ENCODE measurements at places on chromosomes 7 and 10. TPM values are rescaled to one million over a fixed set of nuclear protein-coding genes. Genes with fewer than 3 reads are reported as not detected.

DNA sequence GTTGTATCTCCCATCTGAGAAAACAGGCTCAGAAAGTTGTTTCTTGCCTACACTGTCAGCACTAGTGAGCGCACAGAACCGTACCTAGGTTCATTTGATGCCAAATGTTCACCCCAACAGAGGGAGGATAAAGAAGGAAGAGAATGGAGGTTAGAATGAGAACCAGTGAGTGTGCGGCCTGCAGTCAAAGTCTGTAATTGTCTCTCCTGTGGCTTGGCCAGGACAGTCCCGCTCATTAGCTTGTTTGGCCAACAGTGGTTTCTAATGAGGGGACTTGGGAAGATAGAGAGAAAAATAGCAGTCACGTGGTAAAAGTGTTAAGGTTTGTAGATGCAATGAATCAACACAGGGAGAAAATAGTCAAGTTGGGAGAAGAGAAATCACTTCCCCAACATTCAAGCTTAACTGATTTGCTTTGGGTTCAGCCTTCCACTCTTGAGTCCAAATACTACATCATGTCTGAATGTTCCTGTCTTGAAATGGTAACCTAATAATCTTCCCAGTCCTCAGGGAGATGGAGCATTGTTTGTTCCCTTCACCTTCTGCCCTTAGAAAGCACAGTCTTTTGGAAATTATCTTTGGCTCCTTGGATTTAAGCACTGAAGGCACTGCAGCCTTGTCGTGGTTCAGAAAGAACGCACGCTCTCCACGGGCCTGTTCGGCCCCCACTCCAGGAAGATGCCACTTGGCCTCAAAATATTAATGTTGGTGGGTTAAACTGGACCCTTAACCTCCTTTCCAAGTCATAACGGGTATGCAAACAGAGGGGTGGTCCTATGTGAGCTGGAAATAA, 360.4 kb upstream of the ZNF32 start:
- DNase-seq, result no peak

- DNase-seq, result no peak
Measured at GRCh38 chr10:115856580-115856979, 416.4 kb downstream of the GFRA1 start.

DNA sequence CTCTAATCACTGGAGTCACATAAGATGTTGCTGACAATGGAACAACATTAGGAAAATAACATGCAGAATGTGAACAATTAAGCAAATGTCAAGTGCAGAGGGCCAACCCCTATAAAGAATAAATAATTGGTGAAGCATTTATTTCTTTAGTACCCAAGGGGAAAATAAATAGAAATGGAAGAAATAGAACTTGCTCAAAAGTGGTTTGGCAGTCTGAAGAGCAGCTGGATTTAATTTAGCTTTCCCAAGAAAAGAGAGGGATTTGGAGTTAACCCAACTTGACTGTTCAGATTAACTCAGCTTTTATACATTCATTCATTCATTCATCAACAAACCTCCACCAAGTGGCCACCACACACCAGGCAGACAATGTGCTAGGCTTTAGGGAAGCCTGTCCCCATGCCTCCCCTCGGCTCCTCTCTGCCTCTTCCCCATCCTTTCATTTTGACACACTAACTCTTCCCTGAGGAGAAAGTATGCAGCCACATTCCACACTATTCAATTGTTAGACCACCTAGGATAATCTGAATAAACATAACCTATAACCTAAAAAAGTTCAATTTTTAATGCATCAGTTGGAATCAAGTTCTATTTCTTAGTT, 295.5 kb downstream of the AHR start:
- no peak for DNase-seq

GRCh38 chr10:120521880-120522279, 64.9 kb downstream of the PLPP4 start:
- no peak for DNase-seq

DNA sequence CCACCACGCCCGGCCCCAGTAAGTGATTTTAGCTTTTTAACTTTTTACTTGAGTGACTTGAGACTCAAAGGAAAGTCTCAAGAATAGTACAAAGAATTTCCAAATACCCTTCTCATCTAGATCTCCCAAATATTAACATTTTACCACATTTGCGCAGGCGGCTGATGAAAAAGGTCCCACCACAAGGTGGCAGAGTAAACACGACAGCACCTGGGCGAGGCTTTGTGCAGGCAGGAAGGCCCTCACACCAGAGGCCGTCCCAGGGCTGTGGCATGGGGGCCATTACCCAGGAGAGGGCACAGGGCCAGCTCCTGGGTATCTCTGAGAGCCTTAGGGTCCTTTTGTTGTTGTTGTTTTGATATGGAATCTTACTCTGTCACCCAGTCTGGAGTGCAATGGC, 50.0 kb upstream of the WIPI2 start:
- no peak for DNase-seq

DNA sequence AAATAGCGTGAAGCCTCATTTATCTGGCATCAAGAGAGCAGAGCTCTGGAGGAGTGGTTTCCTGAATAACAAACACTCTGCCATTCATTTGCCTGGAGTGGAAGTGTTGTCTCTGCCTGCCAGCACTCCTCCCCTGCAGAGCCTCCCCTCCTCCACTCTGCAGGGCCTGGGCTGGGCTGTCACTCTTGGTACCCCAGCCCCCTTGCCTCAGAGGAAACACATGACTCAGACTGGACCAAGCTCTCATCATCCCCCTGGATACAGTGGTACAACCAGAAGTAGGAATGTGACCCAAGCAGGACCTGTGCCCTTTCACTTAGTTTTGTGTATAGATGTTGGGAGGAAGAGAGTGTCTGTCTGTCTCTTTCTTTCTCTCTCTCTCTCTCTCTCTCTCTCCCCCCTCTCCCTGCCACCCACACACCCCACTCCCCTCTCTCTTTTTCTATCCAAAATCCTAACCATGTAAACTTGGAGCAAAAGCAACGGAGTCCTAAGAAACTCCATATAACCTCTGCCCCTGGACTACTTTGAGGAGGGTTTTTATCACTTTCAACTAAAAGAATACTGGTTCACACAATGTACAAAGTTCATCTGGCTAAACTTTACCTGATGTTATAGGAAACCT, 43.9 kb downstream of the DOCK4 start:
- DNase-seq, result no peak

GRCh38 chr7:8612584-8612983, 179.2 kb downstream of the NXPH1 start:
- DNase-seq, result no peak

DNA sequence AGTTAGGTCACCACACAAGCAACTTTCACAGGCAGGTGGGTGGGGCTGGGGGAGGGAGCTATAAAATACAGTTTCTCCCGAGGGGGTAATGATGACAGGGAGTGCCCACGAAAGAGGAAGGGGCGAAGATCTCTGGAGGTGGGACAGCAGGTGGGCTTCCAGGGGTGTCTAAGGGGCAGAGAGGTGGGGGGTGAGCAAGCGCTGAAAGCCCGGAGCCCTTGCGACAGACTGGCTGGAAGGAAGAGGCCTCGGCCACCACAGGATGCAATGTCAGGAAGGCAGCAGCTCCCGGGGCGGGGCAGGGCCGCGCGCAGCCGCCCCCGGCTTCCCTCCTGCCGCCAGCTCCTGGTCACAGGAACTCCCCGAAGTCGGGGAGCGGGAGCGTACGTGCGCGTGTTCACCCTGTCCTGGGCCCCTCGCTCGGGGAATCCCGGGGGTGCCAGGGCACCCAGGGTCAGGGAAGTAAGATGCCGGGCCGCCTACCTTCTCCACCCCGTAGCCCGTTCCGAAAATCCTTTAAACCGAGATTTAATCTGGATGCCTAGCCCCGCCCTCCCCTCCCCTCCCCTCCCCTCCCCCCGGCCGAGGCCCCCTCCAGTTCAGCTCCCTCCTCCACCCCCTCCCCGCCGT, 105.2 kb upstream of the PPIF start:
- no peak for DNase-seq

SLC26A5 gene
- not detected for total RNA-seq

- no peak for DNase-seq
Measured at GRCh38 chr7:69685293-69685631, 87.0 kb downstream of the AUTS2 start.

NCAPG2 gene
- total RNA-seq, result 19.7 TPM

ACHE gene
- total RNA-seq, result 0.32 TPM

CCL24 gene
- total RNA-seq, result not detected

RPEL1 gene
- total RNA-seq, result not detected

DNA sequence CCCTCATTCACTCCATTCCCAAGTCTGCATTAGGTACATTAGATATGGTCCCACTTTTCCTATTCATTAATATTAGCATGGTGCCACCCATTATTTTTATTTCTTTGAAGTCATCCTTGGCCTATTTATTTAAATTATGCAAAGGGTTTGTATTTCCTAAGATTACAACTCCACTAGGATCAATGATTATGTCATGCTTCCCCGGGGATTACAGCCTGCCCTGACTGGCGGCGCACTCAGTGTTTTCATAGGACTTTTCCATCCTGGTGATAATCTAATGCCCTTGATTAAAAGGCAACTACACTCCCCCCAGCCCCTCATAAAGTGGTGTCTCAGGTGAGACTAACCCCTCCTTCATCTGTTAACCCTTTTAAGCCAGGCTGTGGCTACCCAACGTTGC, 187.2 kb downstream of the POU6F2 start:
- no peak for DNase-seq

SORCS3 gene
- total RNA-seq, result not detected

DNA sequence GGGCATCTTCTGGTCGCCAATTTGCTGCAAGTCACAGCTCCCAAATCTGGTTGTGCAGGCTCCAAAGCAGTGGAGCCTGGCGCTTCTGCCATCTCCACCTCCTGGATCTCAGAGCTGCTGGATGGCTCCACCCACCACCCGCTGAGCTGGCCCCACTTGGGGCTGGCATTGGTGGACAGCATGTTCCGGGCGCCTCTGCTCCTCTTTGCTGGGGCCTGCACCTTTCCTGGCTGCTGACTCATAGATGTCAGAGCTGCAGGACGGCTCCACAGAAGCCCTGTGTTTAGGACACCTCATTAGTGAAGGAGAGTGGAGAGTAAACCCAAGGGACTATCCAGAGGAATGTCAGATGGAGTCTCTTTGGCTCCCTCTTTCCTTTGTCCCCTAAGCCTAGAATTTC, 27.4 kb downstream of the MAPK8 start:
- DNase-seq, result no peak

- no peak for DNase-seq
Measured at GRCh38 chr7:18815261-18815960, 302.0 kb downstream of the TWIST1 start.

DNA sequence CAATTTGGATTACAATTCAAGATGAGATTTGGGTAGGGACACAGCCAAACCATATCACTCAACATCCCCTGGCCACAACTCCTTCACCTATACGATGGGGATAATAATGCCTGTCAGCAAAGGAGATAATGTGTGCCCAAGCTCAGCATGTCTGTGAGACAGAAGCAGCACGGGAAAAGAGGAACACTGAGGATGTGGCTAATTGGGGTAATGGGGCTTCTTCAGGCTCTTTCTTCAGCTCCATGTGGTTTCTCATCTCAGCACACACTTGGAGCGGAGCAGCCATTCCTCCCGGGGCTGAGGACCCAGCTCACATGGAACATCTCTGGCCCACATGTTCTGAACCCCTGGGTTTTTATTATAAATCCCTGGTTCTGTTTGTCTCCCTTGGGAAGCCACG, 136.0 kb upstream of the NAMPT start:
- DNase-seq, result no peak

- peak; percentile 57 for DNase-seq
Measured at GRCh38 chr7:37352974-37353948, 95.4 kb downstream of the ELMO1 start.

GIMAP2 gene
- total RNA-seq, result 22.7 TPM

TRUB1 gene
- total RNA-seq, result 26.7 TPM

GHRHR gene
- not detected for total RNA-seq

- DNase-seq, result no peak
Measured at GRCh38 chr7:101969997-101970585, 152.7 kb downstream of the CUX1 start.

GRCh38 chr7:133344275-133344674, 91.4 kb downstream of the EXOC4 start:
- no peak for DNase-seq

DNA sequence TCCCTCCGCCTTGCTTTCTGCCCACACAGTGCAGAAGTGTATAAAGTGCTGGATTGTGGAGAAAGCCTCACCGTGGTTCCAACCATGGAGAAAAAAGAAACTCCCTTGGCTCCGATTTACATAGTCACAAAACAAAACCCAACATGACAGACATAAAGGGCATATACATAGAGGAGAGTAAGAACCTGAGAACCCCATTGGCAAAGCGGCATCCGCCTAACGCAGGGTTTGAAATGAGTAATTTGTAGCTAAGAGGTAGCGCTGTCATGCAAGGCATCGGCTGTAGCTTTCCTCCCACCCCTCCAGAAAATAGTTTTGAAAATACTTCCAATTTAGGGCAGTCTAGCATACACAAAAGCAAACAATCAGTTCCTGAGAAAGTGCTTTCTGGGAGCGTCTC, 126.0 kb upstream of the NRBF2 start:
- DNase-seq, result no peak

GRCh38 chr10:79357180-79357579, 9.9 kb downstream of the PPIF start:
- no peak for DNase-seq

DNA sequence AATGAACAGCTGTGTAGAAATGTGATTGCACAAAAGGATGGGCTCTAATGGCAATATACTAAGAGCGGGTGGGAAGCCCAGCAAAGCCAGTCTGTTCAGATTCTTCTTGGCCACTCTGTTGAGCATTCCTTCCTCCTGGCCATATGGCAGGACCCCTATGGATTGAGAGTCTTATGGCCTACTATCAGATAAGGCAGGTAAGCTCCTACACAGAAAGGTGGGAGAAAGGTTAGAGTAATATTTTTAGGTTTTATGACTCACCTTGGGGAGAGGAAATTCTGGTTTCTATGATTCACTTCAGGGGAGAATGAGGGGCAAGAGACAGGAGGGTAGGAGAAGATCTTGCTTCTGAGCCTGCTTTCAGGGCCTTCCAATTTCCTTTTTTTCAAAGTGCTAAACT, 15.1 kb upstream of the AKR1B10 start:
- DNase-seq, result no peak

CALML5 gene
- total RNA-seq, result not detected

DNA sequence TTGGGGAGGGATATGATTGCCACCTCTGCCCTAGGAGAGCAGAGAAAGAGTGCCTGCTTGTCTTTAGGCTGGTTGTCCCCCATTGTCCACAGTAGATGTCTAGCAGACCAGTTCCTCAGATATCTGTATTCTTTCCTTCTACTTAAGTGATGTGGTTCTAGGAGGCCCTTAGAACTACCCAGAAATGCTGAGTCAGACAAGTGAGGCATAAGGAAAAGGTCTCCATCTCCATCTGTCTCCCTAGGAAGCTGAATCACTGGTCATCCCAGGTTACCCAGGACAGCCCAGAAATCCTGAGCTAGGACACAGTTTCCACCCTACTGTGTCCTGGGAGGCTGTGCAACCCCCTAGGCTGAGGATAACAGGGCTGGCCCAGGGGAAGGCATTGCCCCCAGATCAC, 93.4 kb upstream of the INHBA start:
- DNase-seq, result no peak

GRCh38 chr10:20166096-20166675, 350.0 kb downstream of the PLXDC2 start:
- no peak for DNase-seq

- DNase-seq, result no peak
Measured at GRCh38 chr10:35573796-35574195, 31.3 kb upstream of the GJD4 start.

C7orf57 gene
- 0.16 TPM for total RNA-seq

- no peak for DNase-seq
Measured at GRCh38 chr10:84665883-84666463, 337.6 kb downstream of the CCSER2 start.

GRCh38 chr7:128906001-128906765, 4.3 kb downstream of the KCP start:
- no peak for DNase-seq

- no peak for DNase-seq
Measured at GRCh38 chr10:103562383-103562782, 68.9 kb downstream of the NEURL1 start.

GRCh38 chr10:129766611-129767550, 197.2 kb downstream of the EBF3 start:
- DNase-seq, result no peak

ZNF22 gene
- 22.7 TPM for total RNA-seq
